ENCODE measurements at places on chromosomes 3 and 15. TPM values are rescaled to one million over a fixed set of nuclear protein-coding genes. Genes with fewer than 3 reads are reported as not detected.

The GPR62 gene
- not detected for total RNA-seq

The GPR27 gene
- total RNA-seq = 0.51 TPM

The OXSR1 gene
- total RNA-seq = 51.8 TPM

The GOLGA8H gene
- not detected for total RNA-seq

The HYKK gene
- 3.4 TPM for total RNA-seq

The TRIM59 gene
- 45.1 TPM for total RNA-seq

The ROBO2 gene
- not detected for total RNA-seq

The VILL gene
- total RNA-seq = 18.4 TPM

The FANCD2OS gene
- not detected for total RNA-seq

The NUDT16 gene
- total RNA-seq = 7.4 TPM

The IL5RA gene
- total RNA-seq = not detected

The CASR gene
- total RNA-seq = not detected

The FMN1 gene
- total RNA-seq = 0.05 TPM

The ADAMTSL3 gene
- total RNA-seq = not detected

The CPNE9 gene
- 0.59 TPM for total RNA-seq

The COL6A5 gene
- 0.15 TPM for total RNA-seq

The MESP2 gene
- total RNA-seq = not detected

The CLDN11 gene
- not detected for total RNA-seq

The ACTC1 gene
- not detected for total RNA-seq

The SV2B gene
- total RNA-seq = 0.02 TPM

The CEP152 gene
- total RNA-seq = 25.0 TPM

The GJD2 gene
- not detected for total RNA-seq

The GOLGA8N gene
- total RNA-seq = 30.5 TPM

The IGSF10 gene
- total RNA-seq = not detected

Data from T-helper 1 cell treated with Interleukin-12 subunit alpha and Interleukin-12 subunit beta and Interleukin-4 antibody, amounts not matched to agents 30 ng/mL and 1 ng/mL, for 36 hours (primary cell).